ENCODE measurements at places on chromosomes 3 and 15.

DNA sequence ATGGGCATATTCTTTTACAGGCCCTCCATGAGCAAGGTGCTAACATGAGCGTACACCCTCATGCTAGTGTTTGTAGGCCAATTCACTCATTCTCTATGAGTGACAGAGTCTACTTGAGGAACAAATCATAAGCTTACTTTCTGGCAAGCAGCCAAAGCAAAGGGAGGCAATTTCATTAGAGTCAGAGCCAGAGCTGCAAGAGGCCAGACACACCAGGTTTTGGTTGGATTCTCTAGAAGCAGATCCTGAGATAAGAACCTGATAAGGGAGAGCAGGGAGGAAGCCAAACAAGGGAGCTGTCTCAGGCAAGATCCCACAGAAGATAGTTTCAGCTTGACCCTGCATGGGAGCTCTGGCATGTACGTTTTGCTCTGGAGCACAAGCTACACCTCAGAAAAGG is 214.1 kb upstream of the CTNNB1 start:
- DNase-seq = no peak

DNA sequence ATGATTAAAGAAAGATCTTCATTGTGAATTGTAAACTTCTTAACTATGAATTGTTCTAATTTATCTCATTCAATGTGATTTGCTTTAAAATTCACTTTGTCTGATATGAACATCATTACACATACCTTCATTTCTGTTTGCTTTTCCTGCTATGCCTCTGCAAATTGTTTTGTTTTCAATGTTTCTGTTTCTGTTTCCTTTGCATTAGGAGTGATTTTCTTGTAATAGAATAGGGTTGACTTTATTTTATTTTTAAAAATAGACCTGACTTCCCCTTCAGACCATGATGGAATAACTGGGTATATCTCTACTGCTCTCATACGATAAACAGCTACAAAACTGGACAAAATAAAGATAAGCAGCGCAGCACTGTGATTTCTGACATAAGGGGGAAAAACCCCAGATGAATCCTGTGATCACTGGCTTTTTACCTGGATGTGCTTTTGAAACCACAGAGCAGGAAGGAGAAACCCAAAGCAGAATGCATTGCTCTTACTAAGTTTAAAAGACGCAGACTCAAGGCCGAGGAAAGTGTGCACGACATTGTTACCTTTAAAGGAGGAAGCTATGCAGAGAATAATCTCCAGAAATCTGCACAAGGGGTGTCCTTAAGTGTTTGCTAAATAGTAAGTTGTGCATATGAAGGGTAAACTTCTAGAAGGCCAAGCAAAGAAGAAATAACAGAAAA is 420.2 kb downstream of the TBC1D5 start:
- no peak for DNase-seq

DNA sequence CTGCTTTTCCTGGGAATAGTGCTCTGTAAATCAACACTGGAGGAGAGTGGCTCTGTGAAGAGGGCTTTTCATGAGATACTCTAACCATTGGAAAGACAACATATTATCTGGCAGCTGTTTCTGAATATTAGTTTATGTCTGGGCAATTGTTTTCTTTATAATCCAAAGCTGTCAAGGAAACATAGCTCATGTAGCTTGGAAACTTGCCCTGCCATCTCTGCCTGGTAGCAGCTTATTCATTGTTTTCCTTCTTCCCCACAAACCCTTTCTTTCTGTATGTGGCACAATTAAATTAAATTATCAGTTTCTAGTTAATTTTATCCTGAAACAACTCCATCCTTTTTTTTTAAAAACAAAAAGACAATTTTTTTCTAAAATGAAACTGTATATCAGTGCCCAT is 160.0 kb downstream of the EDEM1 start:
- DNase-seq = peak; percentile 23

DNA sequence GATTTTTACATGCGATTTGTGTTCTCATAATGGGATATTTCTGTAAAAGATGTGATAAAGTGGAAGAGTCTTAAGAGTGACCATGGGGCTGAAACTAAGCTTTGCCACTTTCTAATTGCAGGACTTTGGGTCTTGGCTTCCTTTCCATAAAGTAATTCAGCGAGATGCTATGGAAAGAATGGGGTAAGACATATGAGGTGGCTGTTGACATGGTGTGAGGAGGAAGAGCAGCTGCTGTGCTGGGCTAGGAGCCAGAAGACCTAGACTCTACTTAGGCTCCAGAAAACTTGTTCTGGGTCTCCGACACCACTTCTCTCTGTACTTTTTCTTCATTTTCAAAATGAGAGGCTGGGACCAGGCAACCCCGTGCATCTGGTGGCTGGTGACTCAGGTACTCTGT is 654.5 kb upstream of the CFAP20DC start:
- DNase-seq = no peak

- DNase-seq = no peak
Measured at GRCh38 chr3:96863129-96863740, 48.8 kb downstream of the EPHA6 start.

GRCh38 chr15:91885714-91886270 is 32.3 kb downstream of the SLCO3A1 start:
- no peak for DNase-seq

DNA sequence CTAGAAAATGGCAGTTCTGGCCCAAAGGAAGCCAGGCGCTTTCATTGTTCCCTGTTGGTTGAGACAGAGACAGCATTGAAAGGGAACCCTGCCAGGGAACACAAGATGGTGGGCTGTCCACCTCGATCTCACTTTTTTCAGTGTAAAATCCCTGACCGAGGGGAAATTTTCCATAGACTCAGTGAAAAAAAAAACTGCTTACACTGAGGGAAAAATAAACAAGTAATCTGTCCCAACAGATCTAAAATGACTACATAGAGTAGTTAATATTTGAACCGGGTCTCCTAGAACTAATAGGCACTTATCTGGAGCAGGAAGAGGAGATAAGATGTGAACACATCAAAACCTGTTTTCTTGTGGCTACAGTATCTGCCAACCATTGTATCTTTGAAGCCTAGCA is 763.4 kb upstream of the GOLIM4 start:
- DNase-seq = no peak

- no peak for DNase-seq
Measured at GRCh38 chr3:98906230-98906629, 4.7 kb upstream of the DCBLD2 start.

- DNase-seq = no peak
Measured at GRCh38 chr15:61410662-61411061, 181.6 kb upstream of the RORA start.

DNA sequence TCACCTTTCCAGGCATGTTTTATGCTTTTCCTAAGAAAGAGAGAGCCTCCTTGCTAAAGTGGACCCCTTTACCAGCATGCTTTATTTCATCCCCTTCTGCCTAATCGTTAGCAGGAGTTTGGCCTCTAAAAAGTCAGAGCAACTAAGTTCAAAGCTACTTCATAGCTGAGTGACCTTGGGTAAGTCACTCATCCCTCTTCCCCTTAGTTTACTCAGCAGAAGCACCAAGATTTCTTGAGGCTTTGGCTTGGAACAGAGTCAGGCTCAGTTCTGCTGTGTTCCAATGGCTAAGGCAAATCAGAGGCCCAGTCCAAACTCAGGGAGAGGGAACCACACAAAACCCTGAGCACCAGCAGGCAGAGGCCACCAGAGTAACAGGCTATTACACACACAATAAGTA is 254.9 kb downstream of the TJP1 start:
- no peak for DNase-seq

- DNase-seq = no peak
Measured at GRCh38 chr3:67518236-67518635, 136.2 kb downstream of the SUCLG2 start.

- no peak for DNase-seq
Measured at GRCh38 chr3:169998668-169999131, 32.1 kb downstream of the SEC62 start.

DNA sequence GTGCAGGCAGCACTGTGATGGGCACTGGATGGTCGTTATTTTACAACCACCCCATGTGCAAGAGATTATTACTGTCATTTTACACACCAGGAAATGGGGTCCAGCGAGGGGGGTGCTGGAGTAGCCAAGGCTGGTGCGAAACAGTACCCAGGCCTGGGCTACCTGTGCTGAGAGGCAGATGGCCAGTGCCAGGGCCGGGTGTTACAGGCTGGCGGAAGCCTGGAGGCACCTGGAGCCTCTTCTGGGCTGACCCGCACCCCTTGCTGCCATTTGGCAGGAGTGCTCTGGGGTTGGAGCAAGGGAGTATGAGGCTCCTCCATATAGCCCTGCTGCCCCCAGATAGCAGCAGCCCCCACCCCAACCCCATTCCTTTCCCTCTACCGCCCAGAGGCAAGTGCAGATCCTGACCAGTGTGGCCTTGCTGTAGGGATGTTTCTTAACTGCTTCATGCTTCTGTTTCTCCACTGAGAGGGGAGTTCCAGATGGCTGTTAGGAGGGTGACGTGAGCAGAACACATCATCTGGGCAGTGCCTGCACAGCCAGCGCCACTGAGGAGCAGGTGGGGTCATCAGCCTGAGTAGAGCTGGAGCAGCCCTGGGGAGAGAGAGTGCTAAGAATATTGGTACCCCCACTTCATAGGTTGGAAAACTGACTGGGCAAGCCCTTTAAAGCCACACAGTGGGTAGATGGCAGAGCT is 15.3 kb downstream of the SNX33 start:
- no peak for DNase-seq

DNA sequence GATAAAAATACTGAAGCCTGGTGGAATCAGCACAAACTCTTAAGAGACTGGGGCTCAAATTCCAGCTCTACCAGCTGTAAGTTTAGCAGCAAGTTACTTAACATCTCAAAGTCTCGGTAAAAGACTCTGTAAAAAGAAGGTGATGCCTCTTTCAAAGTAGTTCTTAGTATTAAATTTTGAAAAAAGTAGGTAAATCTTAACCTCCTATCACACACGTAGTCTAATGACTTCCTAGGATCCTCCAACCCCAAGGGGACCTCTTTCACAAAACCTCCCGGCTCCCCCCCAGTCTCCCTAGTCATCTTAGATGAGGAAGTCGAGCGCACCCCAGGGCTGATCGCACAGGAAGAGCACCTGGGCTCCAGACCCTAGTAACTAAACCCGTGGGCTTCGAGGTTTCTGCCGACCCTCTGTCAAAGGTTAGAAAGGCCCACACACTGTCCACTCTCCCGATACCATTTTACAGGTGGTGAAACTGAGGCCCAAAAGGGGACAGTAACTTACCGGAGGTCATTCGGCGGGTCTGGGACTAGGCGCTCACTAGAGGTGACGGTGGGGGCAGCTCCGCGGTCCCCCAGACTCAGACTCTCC is 427 bp downstream of the MBD4 start:
- DNase-seq = no peak

- DNase-seq = no peak
Measured at GRCh38 chr3:41173926-41174885, 25.1 kb upstream of the CTNNB1 start.

GRCh38 chr15:69576948-69577351 is 124.3 kb downstream of the RPLP1 start:
- DNase-seq = no peak

DNA sequence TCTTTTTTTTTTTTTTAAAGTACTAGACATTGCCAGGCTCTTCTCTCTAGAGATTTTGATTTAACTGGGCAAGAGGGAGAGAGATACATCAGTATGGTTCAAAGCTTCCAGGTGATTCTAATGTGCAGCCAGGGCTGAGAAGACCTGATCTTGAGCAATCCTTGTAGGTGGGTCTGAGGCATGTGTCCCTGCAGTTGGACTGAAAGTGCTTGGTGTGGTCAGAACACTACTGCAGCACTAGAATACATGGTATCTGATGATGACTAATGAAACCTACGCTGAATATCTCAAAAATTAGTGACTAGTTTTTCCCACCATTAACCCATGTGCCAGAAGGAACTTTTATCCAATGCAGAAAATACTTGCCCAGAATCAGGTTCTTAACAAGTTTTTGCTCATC is 34.4 kb upstream of the MYO5C start:
- DNase-seq = no peak

DNA sequence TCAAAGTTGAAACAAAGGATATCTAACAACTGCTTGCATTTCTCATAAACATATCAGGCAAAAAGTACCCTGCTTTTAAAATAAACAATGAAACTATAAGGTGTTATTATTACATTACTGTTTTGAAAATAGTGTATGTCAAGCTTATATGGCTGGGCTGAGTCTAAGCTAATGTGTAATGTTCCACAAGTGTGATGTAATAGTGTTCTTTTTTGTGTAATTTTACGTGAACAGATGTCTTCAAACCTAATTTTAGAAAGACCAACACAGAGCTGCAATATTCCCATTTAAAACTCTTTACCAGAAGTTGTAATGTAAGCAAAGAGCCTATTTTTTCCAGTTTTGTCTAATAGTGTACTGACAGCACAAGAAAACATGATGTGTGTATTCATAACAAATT is 34.0 kb downstream of the MINDY2 start:
- no peak for DNase-seq

DNA sequence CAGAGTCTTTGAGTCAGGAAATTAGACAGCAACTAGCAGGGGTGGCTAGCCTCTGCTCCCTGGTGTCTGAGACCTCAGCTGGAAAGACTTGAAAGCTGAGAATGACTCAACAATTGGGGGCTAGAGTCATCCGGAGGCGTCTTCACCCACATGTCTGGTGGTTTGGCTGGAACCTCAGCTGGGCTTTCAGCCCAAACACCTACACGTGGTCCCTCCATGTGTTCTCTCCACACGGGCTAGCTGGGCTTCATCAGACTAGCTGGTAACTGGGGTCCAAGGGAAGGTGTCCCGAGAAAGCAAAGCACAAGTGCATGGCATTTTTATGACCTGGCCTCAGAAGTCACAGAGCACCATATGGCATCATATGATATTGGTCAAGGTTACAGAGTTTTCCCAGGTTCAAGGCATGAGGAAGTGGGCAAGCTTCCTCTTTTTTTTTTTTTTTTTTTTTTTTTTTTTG is 19.9 kb upstream of the ABHD2 start:
- DNase-seq = no peak

DNA sequence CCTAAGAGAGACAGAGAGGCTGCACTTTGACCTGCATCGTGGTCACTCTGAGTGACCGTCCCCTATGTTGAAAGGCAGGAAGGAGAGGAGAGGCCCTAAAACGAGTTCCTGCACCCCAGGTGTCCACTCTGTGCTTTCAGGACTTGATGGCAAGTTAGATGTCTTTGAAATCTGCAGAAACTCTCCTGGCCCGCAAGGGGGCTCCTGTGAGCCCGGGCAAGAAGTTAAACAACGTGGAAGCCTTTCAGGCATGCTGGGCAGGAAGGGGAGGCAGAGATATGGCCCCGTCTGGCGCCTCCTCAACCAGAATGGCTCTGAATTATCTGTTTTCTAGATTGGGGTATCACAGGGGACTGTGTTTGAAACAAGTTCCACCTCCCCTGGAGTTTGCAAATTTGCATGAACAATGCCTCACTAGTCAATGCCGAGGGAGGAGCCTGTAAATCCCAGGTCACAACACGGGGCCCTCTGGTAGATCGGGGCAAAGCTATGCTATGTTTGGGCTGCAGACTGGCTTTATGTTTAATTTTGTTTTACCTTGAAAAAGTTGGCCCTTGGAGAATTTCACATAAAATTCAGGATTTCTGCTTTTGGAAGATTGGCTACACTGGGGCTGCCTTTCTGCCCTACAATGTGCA is 9.8 kb downstream of the CTXND1 start:
- DNase-seq = no peak
